ENCODE measurements at places on chromosomes 1 and 21. TPM values are rescaled to one million over a fixed set of nuclear protein-coding genes. Genes with fewer than 3 reads are reported as not detected.

Gene NOC2L
- 67.7 TPM for polyA plus RNA-seq

Gene CD84
- 15.9 TPM for polyA plus RNA-seq

Gene OR2T10
- not detected for polyA plus RNA-seq

Gene CRNN
- polyA plus RNA-seq: not detected

Gene KIF17
- not detected for polyA plus RNA-seq

Gene CNIH3
- 0.40 TPM for polyA plus RNA-seq

GRCh38 chr1:229194096-229194495, 76.8 kb upstream of the RAB4A start:
- DNase-seq: no peak

DNA sequence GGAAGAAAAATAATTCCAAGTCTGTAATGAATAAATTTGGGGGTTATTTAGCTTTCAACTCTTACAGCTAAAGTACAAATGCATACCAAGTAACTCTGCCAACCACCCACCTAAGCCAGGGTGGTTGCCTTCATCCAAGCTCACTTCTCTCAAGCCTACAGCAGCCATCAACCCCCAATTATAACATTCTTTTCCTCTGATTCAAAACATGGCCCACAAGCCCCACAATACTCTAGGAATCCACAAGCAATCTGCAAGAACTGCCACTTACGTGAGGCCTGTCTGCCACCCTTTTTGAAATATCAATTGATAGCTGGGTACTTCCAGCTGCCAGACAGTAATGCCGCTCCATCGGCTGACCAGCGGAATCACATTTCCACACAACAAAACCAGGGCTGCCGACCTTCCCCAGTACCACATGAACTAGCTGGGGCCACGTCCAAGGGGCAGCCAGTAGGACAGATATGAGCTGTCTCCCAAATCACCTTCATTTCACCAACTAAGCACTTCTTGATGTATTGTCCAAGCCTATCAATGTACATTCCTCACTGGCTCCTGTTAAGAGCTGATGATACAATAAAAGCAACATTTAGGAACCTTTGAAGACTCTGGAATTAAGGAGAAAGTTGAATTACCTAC, 3.2 kb downstream of the LBR start:
- DNase-seq: no peak

GRCh38 chr1:87888446-87888845, 559.8 kb downstream of the LMO4 start:
- no peak for DNase-seq

DNA sequence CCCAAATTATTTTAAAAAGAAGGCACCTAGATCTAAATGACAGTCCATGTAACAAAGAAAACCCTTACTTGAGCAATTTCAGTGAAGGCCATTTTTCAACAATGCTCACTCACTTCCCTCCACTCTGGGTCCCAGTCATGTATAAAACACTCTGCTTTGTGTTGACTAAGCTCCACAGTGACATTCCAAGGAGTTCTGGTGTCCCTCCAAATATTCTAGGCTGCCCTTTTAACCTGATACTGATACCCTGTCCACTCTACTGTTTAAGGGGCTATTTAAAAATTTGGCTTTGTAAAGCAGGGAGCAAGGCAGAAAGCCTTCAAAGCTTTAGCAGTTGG, 73.6 kb downstream of the GNG12 start:
- DNase-seq: no peak

GRCh38 chr1:38044221-38045215, 2.1 kb downstream of the POU3F1 start:
- no peak for DNase-seq

GRCh38 chr1:193111641-193112090, 6.5 kb upstream of the GLRX2 start:
- DNase-seq: no peak

DNA sequence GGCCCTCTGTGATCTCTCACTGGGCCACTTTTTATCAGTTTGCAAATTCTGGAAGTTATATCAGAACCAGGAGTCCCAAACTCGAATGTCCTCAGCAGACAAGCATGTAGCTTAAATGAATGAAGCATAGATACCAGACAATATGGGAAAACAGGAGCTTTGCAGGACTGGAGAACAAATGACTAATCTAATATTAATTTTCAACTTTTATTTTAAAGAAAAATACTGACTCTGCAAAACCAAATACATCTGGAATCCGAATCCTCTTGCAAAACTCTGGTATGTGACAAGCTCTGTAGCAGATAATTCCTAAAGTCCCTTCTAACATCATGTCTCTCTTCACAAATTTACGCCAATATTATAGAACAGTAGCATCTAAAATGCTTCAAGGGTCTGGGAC, 427.4 kb downstream of the TTLL7 start:
- no peak for DNase-seq

- no peak for DNase-seq
Measured at GRCh38 chr1:224212618-224213061, 29.6 kb downstream of the DEGS1 start.

DNA sequence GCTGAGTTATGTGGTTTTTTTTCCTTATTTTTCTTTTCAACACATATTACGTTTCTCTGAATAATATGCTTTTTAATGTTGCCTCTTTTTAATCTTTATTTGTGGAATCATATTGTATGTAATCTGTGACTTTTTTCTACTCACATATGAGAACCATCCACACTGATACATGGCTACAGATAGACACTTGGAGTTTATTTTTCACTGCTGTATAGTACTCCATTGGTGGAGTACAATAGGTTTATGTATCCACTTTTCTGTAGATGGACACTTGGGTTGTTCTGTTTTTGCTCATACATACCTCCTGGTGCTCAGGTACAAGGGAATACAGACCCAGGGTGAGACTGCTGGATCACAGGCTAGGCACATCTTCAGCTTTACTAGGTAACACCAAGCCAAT, 71.5 kb upstream of the ERG start:
- DNase-seq: no peak

- no peak for DNase-seq
Measured at GRCh38 chr1:65694126-65694525, 98.6 kb upstream of the PDE4B start.

DNA sequence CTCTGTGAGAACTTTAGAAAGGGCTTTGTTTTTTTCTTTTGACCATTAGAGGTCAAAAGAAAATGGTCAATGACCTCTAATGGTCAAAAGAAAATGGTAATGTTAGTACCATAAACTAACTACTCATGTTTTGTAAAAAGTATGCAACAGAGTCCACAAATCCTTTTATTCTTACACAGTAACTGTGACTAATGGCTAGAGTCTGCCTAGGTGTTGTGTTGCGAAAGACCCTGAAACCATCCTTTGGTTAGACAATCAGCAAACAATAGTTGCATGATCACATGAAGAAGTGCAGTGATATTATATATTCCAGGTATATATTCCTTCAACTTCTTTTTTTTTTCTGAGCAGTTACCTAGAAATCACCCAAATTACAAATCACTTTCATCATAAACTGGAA, 40.9 kb downstream of the NEGR1 start:
- DNase-seq: no peak

DNA sequence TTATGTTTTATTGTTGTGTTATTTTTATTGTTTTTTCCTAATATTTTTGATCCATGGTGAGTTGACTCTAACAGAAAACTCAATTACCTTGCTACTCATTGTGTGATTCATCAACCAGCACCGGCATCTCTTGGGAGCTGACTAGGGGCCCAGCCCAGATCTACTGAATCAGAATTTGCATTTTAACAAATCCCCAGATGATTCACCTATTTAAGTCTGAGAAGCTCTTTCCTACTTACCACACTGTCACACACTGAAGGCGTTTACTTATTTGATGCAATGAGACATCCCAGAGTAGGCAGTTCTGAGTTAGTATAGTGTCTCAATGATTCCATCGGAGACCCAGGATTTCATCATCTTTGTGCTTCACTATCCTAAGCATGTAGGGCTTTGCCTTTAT, 416.6 kb downstream of the RWDD3 start:
- no peak for DNase-seq
